Posterior vena cava (tissue), 2 donors: ENCODE measurements at places on chromosomes 1 and 21.

GRCh38 chr1:66563941-66564630, 30.1 kb downstream of the SGIP1 start:
- DNase-seq, result no peak

DNA sequence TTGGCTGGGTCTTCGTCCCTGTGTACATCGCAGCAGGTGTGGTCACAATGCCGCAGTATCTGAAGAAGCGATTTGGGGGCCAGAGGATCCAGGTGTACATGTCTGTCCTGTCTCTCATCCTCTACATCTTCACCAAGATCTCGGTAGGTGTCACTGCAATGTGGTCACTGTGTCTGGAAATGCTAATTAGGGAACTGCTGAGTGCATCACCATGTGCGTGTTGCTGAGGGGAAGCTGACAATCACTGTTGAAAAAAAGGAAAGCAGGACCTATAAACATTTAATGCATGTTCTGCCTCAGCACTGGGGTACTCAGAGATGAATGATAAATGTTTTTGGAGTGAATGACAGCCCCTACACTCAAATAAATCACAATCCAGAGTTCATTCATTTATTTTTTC, 6.8 kb downstream of the SLC5A9 start:
- DNase-seq, result no peak

DNA sequence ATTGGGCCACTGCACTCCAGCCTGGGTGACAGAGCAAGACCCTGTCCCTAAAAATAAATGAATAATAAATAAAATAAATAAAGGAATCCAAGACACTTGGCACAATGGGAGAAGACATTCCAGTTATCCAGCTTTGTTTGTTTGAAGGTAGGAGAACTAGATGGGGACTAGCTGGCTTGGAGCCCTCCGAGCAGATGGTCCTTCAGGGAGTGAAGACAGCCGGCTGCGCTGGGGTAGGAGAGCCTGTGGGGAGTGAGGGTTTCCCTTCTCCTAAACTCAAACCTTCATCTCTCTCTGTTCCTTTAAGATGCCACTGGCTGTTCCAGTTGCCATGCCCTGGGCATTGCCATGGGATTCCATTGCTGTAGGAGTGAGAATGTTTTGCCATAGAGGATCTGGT, 120.6 kb downstream of the NAV1 start:
- no peak for DNase-seq

DNA sequence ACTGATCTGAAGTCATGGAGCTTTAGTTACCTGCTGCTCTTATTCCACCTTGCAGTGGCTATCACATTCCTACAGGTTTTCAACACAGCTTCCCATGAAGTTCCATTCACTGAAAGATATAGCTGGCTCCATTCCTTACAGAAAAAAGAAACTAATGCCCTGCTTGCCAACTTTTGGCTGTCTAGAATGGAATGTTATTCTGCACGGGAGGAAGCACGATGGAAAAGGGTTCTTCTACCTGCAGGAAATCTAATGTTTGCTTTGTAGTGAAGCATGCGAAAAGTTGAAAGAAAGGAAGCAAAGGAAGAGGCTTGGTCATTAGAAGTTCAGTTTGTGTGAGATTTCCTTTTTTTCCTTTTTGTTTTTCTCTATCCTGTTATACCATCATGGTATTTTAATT, 32.6 kb downstream of the GIPC2 start:
- no peak for DNase-seq

DNA sequence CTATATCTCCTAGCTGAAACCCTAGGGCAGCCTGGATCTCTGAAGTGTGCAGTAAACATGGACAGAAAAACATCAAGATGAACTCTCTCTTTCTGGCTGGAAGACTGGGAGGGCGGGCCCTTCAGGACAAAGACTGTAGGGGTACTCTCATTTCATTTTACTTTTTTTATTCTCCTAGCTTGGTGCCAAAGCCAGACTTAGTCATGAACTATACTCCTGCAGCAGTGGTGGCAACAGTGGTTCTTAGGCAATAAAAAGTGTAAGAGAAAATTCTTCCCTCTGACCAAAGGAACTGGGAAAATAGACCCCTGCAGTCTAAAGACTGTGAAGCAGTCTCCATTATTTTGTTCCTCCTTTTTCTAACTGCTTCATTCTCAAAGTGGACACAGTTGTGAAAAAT, 213.8 kb upstream of the JUN start:
- no peak for DNase-seq

- DNase-seq, result peak; percentile 16
Measured at GRCh38 chr1:117652421-117652820, 46.6 kb downstream of the TENT5C start.

DNA sequence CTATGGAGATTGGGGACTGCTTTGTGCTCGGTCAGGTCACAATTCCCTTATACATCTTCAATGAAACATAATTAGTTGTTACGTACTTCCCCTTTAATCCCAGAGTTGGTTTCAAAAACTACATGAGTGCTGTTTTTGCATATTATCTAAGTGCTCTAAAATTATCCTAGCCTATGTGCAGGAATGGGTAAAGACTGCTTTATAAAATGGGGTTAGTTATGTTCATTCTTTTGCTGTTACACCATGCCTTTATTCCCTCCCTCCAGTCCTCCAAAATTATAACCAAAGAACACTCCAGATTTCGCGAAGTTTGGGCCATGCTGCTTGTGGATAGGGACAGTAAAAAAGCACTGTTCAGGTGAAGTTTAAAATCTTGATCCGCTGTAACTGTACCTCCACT, 173.9 kb upstream of the SNX7 start:
- DNase-seq, result no peak

DNA sequence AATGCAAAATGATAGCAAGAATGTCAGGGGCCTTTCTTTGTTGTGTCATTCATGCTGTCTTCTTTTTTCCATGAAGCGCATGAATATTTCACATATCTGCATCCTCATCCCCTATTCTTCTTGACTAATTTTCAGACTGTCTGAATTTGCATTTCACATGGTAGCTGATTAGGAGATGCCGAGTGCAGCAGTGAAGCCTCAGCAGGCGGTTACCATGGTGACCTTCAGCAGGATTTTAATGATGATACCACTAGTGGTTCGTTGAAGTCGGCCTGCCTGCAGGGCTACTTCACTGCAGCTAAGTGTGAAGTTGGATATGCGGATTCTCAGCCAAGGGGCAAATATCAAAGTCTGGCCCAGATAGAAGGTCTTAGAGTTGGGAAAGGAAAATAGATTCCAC, 141.8 kb downstream of the NEK7 start:
- DNase-seq, result no peak

DNA sequence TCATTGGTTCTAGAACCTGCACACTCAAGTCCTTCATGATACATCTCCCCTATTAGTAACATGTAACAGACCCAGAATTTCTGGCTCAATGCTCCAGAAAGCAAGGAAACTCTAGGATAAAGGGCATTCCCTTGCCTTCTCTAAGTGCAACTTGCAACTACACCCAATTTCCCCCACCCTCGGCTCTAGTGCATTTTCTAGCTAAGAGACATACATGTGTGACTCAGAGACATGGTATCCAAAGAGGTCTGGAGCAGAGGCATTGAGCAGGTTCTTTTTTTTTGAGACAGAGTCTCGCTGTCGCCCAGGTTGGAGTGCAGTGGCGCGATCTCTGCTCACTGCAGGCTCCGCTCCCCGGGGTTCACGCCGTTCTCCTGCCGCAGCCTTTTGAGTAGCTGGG, 132.9 kb downstream of the ZC3H11B start:
- DNase-seq, result no peak

DNA sequence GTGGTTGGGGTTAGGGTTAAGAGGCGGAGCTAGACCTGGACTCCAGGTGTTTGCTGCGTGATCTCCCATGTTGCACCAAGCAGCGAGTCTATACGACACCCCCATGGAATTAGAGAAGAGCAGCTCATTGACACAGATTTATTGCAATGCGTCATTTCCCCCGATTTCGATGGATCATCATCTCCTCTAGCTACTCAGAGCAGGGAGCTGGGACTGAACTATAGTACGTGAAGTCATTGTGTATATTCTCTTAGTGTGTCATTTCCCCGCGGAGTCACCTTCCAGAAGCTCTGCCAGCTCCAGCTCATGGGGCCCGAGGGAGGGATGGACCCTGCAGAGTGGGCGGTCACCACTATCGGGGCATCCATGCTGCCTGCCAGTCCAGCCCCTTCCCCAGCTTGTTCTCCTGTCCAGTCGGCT, 7.5 kb upstream of the C2CD2 start:
- peak; percentile 49 for DNase-seq

DNA sequence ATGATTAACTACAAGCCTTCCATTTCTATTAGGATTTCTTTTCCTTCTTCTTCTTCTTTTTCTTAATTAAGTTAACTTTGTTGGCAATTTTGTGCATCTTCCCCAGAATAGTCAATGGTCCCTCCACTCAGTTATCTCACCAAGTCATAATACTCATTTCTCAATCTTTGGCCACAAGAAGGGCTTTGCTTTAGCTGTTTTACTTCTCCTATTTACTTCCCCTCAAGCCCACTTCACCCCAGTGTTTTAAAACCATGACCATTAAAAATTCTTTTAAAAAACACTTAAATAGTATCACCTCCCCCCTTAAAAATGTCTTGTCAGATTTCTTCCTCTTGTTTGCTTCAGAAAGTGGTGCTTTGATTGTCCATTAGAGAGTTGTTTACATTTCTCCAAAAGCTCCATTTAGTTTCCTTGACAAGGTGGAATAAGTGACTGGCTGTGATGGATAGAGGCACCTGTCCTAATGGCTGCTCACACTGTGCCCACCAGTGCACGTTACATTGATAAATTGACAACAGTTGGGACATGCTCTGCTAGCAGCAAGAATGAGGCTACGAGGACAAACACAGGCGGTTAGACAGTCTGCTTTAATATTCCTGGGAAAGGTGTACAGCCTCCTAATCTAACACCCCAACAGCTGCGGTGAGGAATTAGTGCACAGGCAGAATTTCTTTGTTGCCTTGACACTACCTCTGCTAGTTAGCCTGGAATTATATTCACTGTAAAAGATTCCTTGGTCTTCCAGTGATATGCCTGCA, 354.7 kb downstream of the LMO4 start:
- DNase-seq, result no peak

DNA sequence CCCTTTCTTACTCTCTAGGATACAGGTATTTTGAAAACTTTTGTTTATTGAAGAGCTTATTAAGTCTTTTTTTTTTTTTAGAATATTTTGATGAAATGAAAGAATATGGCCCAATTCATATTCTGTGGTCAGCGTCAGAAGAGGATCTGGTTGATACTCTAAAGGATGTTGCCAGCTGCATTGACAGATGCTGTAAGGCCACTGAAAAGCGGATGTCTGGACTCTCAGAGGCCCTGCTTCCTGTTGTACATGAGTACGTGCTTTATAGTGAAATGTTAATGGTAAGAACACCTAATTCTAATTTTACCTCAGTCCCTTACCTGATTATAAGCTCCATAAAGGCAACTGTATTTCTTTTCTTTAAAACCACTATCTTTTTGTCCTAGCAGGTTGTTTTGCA, 37.1 kb downstream of the SNX7 start:
- DNase-seq, result no peak

DNA sequence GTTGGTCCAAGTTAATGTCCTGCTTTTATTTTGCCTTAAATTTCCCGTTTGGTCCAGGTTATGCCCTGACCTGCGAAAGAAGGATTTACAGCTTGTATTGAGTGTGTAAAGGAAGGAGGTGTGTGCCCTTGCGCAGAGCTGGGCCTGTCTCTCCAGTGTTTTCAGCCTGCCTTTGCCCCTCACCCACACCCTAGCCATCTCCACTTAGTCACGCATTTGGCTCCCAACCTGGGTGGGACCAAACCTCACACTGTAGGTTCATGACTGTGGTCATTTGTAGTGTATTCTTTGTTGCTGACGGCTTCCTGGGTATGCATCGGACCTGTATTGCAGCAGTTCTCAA, 572 bp upstream of the SRSF10 start:
- DNase-seq, result no peak

GRCh38 chr1:89350298-89350697, 13.6 kb upstream of the GBP6 start:
- no peak for DNase-seq

- no peak for DNase-seq
Measured at GRCh38 chr1:186629341-186629740, 50.9 kb downstream of the PTGS2 start.

- DNase-seq, result no peak
Measured at GRCh38 chr1:31658721-31659120, 14.0 kb upstream of the PEF1 start.

GRCh38 chr1:96962216-96962615, 240.6 kb downstream of the PTBP2 start:
- DNase-seq, result no peak

DNA sequence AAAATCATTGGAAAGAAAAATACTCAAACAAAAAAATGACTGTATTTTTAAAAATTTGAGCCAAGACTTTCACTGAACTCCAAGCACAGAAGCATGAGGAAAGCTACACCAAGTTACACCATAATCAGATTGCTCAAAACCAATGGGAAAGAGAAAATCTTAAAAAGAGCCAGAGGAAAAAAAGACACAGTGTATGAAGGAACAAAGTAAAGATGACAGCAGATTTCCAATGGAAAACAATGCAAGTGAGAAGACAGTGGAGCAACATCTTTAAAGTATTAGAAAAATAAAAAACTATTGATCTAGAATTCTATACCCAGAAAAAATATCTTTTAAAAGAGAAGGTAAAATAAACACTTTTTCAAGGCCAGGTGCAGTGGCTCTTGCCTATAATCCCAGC, 147.8 kb upstream of the ZBTB40 start:
- no peak for DNase-seq

GRCh38 chr21:31145274-31145673, 107.0 kb upstream of the KRTAP19-8 start:
- no peak for DNase-seq

DNA sequence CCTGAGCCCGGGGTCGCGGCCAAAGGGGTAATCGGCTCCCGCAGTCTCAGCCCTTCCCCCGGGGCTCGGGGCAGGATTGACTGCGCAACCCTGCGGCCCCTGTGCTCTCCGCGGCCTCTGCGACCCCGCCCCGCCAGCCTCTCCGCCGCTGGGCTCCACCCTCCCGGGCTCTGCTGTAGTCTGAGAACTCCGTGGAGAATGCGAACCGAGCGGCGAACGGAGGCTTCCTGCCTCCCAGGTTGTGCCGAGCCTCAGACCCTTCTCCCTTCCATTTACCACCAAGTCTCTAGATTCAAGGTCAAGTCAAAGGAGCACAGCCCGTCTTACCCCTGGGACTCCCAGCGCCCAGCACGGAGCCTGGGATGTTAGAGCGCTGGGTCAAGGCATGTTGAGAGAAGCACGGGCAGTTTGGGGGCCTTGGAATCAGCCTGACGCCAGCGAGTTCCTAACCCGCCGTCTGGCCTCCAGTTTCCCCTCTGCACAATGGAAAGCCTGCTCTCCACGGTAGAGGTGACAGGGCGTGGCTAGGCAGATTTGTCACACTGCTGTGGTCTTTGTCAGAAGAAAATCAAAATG, 3.0 kb downstream of the ATP2B4 start:
- DNase-seq, result peak; percentile 87

DNA sequence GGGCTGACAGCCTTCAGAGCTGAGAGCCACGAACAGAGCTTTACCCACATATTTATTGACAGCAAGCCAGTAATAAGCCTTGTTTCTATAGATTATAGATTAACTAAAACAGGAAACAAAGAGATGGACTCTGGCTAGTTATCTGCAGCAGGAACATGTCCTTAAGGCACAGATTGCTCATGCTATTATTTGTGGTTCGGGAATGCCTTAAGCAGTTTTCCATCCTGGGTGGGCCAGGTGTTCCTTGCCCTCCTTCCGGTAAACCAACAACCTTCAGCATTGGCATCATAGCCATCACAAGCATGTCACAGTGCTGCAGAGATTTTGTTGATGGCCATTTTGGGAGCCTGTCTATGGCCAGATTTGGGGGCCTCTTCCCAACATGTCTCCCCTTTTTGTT, 96.8 kb downstream of the POU2F1 start:
- no peak for DNase-seq
